BJ (cell line): ENCODE measurements at places on chromosomes 13 and 19.

DNA sequence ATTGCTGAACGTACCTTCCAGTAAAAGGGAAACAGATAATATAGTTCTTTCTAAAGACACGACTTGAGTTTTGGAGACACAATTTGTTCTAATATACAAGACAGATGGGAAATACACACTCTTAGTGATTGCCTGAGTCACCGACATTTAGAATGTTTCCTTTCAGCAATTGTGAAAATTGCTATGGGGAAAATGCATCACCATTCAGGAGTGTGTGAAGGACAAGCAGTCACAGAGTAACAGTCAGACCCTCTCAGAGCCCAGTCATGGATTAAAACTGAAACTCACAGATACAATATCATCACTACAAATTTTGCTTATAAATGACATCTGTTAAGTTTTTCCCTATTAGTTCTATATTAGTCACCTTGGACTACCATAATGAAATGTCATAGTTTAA lies 286.1 kb downstream of the SPRY2 start:
- DNase-seq = no peak

- DNase-seq = no peak
These were observed 28.4 kb downstream of the CRTC1 start for GRCh38 chr19:18711893-18712292.

DNA sequence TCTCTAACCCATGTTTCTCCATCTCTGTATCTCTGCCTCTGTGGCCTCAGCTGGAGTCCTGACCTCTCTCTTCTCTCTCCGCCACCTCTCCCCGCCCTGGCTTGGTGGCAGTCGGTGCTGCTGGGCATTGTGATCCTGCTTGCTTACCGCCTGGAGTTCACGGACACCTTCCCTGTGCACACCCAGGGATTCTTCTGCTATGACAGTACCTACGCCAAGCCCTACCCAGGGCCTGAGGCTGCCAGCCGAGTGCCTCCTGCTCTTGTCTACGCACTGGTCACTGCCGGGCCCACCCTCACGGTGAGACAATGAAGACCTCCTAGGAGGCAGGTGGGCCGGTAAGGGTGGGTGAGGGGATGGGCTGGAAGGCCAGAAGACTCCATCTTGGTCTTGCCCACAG lies 4.2 kb downstream of the PLPPR2 start:
- no peak for DNase-seq

- no peak for DNase-seq
These were observed 484.0 kb downstream of the MYO16 start for GRCh38 chr13:109113427-109113826.

DNA sequence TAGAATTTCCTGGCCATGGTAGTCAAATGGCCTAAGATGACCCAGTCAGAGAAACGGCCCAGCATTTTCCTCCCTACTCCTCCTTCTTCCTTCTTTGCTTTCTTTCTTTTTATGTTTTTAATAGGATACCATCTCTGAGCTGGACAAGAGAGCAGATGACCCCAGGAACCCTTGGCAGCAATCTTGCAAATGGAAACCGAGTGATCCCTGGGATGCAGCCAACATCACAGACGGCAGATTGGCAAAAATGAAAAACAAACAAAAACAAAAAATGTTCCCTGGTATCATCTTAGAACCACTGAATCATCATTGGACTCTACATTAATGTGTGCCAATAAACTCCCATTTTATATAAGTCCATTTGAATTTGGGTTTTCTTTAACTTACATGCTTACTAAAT lies 424.4 kb downstream of the FGF14 start:
- no peak for DNase-seq
